A172 (cell line): ENCODE measurements at places on chromosomes 1 and 21. TPM values are rescaled to one million over a fixed set of nuclear protein-coding genes. Genes with fewer than 3 reads are reported as not detected.

The RASSF5 gene
- total RNA-seq = 3.3 and 5.8 TPM in 2 replicates

The SLC27A3 gene
- total RNA-seq = 1.8 and 2.2 TPM in 2 replicates

The CRP gene
- not detected in 2 replicates for total RNA-seq

The C1orf210 gene
- not detected in 2 replicates for total RNA-seq

The PRAMEF27 gene
- not detected in 2 replicates for total RNA-seq

The PALMD gene
- 0.69 and 0.88 TPM in 2 replicates for total RNA-seq

The WNT4 gene
- total RNA-seq = 0.03 TPM in 1 of 2 replicates, not detected in the other

The SYT14 gene
- total RNA-seq = 11.7 and 11.8 TPM in 2 replicates

The LRRC8B gene
- 1.4 and 3.9 TPM in 2 replicates for total RNA-seq

The TMPRSS2 gene
- total RNA-seq = 0.05 TPM in 1 of 2 replicates, not detected in the other

The TMEM269 gene
- total RNA-seq = 0.05 TPM in 1 of 2 replicates, not detected in the other
